Activated T-helper 17 cell treated with anti-CD3 and anti-CD28 coated beads, Interleukin-2, amount 50 U/mL, for 72 hours (primary cell): ENCODE measurements at places on chromosomes 3 and 15. TPM values are rescaled to one million over a fixed set of nuclear protein-coding genes. Genes with fewer than 3 reads are reported as not detected.

The IRAK2 gene
- total RNA-seq = 5.6 TPM

The STAC gene
- not detected for total RNA-seq

The SEMA3G gene
- total RNA-seq = 0.82 TPM

GRCh38 chr3:123002749-123003497 is 24.6 kb downstream of the SEMA5B start:
- ATAC-seq = peak; percentile 51

DNA sequence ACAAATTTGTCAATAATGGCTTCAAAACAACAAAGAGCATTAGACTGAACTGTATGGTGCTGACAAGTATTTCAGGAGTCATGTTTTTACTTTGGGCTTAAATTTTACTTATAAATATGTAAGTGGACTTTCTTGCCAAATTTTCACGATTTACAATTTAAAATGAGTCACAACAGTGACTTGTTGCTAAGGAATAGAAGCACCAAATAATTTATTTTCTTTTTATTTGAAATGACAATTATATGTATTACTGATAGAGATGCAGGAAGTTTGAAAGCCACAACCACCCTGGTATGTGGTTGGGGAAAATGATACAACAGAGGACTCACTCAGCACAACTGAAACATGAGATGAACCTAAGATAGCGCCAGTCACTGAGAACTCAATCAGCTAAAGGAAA is 90.3 kb downstream of the FMN1 start:
- ATAC-seq = peak; percentile 100

DNA sequence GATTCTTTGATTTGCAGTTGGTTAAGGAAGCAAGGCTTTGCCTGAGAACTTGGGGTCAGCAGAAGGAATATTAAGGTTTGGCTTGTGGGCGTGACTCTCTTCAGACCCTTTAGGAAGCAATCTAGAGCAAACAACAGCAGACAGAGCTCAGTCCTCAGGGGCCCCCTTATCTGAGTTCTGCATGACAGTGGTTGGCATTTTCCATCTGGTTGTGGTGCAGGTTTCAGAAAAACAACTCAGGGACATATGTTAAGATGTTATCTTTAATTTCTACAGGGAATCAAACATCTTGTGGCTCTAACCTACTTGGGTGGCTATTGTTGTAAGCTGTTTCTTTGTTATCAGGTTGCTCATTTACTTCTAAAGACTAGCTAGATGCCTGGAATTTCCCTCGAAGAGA is 141.4 kb downstream of the VPS8 start:
- no peak for ATAC-seq

GRCh38 chr3:14861446-14862302 is 42.9 kb downstream of the FGD5 start:
- no peak for ATAC-seq

DNA sequence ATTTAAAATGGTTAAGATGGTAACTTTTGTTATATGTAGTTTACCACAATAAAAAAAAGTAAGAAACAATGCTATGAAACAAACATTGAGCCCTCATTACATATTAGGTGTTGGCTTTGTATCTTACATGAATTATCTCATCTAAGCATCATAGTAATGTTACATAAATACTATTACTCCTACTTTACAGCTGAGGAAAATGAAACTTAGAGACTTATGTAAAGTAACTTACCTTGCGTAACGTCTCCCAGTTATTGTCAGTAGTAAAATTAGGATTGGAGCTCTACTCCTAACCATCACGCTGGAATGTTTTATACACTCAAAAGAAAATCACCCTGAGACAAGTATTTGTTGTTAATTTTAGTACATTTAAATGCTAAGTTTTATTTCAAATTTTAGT is 42.2 kb downstream of the DNAJC13 start:
- no peak for ATAC-seq

DNA sequence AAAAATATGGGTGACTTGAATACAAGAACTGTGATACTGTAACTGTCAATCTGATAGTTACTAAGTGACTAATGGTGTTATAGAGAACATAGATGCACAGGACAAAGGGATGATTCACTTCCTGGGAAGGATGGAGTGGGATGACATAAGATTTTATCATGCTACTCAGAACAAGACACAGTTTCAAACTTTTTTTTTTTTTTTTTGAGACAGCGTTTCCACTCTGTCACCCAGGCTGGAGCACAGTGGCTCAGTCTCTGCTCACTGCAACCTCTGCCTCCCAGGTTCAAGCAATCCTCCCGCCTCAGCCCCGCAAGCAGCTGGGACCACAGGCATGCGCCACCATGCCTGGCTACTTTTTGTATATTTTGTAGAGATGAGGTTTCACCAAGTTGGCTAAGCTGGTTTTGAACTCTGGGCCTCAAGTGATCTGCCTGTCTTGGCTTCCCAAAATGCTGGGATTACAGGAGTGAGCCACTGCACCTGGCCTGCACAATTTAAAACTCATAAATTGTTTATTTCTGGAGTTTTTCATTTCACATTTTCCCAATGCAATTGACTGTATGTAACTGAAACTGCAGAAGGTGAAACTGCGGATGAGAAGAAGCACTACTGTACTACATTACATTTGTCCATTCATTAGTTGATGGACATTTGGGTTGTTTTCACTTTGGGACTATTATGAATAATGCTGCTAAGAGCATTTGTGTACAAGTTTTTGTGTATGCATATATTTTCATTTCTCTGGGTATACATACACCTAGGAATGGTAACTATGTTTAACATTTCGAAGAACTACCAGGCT is 40.6 kb downstream of the ADIPOQ start:
- peak; percentile 89 for ATAC-seq

The RYK gene
- 8.6 TPM for total RNA-seq

DNA sequence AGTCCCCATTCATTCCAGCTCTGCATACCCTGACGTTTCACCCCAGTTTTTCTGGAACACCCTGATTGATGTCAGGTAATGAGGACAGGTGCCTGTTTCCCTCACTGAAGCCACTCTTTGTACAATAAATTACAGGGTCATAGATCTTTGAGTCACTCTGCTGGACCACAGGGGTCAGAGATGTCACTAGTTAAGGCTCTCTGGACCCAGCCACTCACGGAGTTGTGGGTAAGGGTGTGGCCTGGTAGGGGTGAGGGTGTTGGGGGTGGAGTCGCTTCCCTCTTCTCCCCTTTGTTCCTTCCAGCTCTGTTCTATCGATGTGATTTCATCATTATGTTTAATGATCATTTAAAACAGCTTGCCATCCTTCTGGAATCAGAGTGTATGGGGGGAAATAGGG is 512 bp downstream of the IQCF5 start:
- ATAC-seq = no peak

The STRIT1 gene
- total RNA-seq = not detected

GRCh38 chr3:152289708-152290107 is 21.0 kb downstream of the MBNL1 start:
- no peak for ATAC-seq

DNA sequence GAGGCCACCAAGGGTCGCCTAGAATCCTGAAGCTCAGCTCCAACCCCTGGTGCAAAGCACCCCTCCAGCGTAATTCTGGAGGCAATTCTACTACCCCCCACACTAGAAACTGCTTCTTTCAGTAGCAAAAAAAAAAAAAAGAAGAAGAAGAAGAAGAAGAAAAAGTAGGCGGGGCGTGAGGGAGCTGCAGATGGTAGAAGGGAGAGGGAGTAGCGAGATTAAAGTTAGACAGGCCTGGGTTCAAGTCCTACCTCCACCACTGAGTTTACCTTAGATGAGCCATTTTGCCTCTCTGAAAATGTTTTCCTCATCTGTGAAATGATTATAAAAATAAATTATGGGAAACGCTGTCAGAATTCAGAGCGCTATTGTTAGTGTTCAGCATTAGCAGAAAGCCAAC is 913 bp downstream of the FAM174B start:
- ATAC-seq = no peak

The PTH1R gene
- total RNA-seq = not detected

The TMIE gene
- total RNA-seq = 0.53 TPM

DNA sequence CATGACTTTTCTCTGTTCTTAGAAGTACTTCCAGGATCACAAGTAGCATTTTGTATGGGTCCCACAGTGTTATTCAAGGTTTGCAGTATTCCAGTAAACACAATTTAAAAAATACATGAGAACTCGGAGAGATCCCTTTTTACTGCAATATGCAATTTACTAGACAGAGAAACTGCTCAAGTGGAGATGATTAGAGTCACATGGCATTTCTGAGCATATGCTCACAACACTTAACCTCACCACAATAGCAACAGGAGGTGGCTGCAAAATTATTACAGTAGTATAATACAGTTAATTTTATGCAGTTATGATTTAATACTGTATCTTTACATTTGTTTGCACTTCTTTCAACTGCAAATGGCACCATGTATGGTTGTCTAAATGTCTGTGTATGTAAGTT is 87.5 kb downstream of the PIK3CB start:
- no peak for ATAC-seq

- no peak for ATAC-seq
Observed at GRCh38 chr3:27625864-27626263, 96.3 kb downstream of the EOMES start.

GRCh38 chr15:62035256-62035924 is 24.9 kb downstream of the VPS13C start:
- ATAC-seq = peak; percentile 52

The SLC2A2 gene
- not detected for total RNA-seq

The SLC28A2 gene
- total RNA-seq = not detected

DNA sequence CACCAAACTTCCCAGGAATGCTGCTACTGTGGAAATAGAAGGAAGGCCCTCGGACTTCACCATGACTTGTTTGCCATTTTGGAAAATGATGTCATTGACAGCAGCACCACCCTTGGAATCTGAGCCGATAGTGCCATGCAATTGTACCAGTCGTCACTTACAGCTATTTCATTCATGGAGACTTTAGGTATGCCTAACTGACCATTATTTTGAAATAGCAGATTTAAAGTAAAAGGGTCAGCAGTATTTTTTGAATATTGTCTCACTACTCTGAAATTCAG is 66.0 kb upstream of the ARL8B start:
- ATAC-seq = no peak

DNA sequence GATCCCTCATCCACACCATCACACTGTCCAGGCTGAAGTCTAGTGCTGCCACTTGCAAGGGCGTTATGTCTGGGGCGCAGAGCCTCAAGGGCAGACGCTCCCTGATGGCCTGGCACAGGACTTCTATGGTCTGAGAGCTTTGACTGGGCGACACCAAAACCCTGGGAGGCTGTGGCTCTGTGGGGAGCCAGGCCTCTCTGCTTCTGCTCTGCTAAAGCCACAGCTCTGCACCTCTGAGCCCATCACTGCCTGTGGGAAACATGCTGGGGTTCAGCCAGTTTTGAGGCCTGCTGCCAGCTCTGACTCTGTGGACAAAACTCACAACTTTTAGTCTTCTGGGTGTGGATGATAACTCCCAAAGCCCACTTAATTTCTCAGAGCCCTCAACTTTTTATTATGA is 6.3 kb upstream of the LCTL start:
- no peak for ATAC-seq

GRCh38 chr3:71025010-71025409 is 558.5 kb downstream of the FOXP1 start:
- ATAC-seq = no peak

DNA sequence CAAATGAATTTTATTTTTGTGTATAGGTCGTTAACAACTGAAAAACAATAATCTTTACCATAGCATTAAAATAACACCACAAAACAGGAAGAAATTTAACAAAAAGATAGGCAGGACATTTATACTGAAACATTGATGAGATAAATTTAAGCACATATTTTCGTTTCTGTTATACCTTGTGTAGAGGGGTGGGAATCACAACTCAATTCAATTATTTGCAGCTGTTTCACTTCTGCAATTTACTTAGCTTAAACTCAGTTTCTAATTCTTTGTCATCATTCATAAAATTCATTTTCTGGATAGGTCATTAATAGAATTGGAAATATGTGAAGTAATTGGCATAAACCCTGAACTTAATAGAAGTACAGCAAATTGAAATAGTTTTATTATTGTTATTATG is 42.3 kb downstream of the TP63 start:
- ATAC-seq = no peak

- no peak for ATAC-seq
Observed at GRCh38 chr3:148077318-148077923, 620.3 kb upstream of the AGTR1 start.

DNA sequence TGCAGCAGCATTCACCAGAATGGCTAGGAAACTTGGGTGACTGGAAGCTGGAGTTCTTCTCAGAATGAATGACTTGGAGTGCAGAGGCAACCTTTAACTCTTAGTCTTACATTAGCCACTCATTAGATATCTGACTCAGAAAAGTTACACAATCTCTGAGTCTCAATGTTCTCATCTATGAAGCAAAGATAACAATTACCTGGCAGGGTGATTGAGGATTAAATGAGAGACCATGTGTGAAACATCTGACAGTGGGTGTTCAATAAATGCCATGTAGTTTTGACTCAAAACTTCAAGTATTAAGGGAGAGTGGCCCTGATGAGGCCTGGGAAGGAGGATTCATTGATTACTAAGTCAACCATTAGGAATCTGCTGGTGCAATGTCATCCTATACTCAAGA is 48.3 kb downstream of the MRPL3 start:
- ATAC-seq = no peak

The PLA2G4E gene
- 0.13 TPM for total RNA-seq

The SOX2 gene
- not detected for total RNA-seq

GRCh38 chr15:47711655-47712054 is 5.7 kb upstream of the SEMA6D start:
- no peak for ATAC-seq

- ATAC-seq = no peak
Observed at GRCh38 chr3:101151286-101151913, 158.2 kb upstream of the ABI3BP start.

DNA sequence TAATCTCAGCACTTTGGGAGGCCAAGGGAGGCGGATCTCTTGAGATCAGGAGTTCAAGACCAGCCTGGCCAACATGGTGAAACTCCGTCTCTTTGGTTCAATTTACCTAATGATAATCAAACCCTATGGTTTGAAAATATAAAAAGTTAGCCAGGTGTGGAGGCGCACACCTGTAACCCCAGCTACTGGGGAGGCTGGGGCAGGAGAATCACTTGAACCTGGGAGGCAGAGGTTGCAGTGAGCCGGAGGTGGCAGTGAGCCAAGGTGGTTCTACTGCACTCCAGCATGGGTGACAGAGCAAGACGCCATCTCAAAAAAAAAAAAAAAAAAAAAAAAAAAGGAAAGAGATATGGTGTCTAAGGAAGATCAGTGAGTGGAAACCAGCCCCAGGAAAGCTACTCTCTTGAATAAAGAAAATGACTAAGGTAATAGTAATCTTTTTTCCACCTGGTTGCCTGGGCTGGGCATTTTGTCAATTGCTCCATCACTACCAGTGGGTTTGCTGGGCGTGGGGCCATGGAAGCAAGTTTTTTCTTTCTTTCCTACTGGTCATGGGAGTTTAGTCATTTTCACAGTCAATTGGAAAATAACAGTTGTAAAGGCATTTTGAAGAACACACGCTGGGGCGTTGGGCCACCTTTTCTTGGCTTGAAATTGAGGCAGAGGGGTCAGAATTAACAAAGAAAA is 387.6 kb upstream of the RGMA start:
- no peak for ATAC-seq

GRCh38 chr15:90003736-90004135 is 2.6 kb downstream of the ZNF710 start:
- no peak for ATAC-seq

DNA sequence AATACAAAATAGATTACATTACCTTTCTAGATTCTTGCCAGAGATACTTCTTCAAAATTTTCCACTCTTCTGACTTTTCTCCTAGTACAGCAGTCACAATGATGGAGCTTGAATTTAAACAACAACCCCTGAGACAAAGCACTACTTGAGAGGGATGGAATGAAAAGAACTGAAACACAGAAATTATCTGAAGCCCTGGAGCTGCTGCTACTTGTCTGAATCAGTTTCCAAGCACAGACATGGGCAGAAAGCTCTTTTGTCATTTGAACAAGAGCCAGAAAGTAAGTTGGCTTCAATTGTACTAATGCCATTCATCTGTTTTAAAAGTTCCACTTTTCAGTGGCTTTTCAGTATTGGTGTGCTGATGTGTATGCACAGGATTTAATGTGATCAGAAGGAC is 718.5 kb upstream of the ARPP21 start:
- ATAC-seq = no peak
